ENCODE measurements at places on chromosomes 4 and X.

DNA sequence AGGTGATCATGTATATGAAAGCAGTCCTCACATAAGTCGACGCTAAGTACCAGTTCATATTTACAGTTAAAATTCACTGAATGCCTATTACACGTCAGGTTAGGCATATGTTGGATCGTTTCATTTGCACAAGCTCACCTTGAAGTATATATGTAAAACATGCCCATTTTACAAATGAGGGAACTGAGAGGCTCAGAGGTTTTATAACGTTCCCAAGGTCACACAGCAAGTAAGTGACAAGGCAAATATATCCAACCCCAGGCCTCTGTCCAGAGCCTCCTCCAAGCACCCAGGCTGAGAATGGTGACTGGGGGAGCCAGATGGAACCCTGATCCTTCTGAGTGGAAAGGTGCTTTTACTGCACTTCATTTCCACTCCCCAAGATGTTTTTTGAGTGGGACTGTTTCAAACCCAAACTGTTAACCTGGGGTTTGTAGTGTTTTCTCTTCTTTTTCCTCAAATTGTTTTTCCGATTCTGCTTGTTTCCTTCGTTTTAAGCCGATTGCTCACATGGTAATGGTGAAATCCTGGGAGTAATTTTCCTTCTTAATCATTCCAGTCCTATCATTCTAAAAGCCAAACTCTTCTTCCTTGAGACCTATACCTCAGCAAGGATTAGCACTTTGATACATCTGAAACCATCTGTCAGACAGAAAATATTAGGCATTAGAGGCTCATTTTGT lies 791 bp downstream of the SMIM20 start:
- DNase-seq, result no peak

DNA sequence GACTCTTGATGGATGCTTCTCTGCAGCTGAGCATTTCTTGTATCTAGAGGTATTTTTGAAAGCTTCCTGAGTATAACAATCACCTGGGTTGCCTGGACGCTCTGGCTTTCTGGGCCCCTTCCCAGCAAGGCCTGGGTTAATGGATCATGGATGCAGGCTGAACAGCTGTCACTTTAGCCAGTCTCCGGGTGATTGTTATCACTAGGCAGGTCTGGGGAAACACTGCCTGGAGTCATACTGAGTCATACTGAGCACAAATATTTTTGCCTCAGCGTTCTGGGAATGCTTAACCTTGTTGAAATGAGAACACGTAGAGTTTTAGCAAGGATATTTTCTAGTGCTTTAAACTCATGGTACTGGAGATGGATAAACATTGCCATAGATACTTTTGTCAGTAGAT lies 102.6 kb downstream of the PHEX start:
- no peak for DNase-seq

DNA sequence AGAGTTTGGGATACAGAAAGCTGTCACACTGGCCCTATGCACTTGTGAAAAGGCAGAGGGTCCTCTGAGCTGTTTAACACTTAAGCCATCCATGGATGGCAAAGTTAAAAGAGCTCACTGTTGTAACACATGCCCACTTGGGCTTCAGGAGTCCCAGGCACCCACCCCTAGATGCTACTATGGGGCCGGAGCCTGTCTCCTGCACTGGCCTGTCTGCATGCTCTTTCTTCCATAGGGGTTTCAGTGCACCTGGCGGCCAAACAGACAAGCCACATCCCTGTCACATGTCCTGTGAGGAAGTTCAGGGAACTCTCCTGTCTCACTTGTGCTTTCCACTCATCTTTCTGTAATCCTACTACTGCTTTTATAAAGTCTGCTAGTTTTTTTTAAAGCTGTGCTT lies 2586.0 kb downstream of the PCDH7 start:
- no peak for DNase-seq

- no peak for DNase-seq
These were observed 12.8 kb downstream of the CLDN2 start for GRCh38 chrX:106932960-106933537.

DNA sequence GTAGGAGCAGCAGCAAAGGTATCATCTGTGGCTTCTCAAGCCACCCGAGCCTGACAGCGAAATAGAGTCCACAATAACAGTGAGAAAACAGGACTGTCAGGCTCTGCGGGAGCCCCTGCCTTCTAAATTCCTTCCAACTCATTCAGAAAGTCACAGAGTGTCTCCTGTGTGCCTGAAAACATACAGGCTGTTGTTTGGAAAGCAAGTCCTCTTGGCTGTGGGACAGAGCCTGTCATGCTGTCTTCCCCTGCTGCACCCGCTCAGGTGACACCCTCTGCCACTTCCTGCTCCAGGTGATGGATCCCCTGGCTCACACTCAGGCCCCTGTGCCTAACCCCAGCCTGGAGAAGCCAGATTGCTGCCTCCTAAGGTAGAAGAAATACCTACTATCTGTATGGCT lies 152.3 kb downstream of the RAB28 start:
- DNase-seq, result no peak

DNA sequence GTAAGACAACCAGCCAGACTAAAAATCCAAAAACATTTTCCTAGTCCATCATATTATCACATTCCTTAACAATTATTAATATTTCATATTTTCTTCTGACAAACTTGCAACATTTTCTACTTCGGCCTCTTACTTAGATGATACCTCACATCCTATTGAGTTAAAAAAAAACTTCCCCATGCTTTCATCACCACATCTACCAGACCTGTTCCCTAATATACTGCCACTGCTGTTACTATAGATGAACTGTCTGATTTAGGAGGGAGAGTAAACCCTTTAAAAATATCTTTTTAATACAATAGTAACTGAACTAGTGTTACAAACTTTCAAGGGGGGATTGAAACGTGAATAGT lies 1.5 kb downstream of the FAM200B start:
- no peak for DNase-seq

- DNase-seq, result no peak
These were observed 103.9 kb downstream of the GLUD2 start for GRCh38 chrX:121151293-121151692.

DNA sequence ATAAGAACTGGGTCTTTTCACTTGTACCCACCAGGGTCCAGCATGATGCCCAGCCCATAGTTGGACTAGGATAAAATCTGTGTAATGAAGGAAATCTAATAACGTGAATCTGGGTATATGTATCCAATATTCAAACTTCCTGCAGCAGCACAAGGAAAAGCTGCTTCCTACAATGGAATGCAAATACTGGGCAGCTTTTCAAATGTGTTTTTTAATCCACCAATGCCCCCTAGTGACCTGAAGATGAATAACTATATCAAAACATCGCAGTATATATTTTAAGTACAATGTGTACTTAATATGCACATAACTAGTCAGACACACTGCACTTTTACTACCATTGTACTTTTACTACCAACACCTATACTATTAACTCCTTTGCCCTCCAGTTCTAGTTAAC lies 5.3 kb downstream of the APOO start:
- no peak for DNase-seq

DNA sequence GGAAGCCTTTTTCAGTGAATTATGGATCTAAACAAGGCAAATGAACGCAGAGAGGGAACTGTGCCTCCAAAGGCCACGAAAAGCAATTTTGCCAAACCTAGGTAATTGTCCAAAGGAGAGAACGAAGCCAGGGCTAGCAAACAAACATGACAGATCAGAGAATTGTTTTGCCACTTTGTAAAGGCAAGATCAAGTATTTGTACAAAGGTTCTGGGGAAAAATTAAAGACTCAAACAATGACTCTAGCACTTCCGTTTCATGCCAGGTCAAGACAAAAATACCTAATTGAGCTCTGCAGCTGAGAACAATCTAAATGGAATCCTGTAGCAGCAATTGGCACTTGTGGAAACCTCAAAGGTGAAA lies 8.5 kb downstream of the RBM47 start:
- DNase-seq, result no peak

DNA sequence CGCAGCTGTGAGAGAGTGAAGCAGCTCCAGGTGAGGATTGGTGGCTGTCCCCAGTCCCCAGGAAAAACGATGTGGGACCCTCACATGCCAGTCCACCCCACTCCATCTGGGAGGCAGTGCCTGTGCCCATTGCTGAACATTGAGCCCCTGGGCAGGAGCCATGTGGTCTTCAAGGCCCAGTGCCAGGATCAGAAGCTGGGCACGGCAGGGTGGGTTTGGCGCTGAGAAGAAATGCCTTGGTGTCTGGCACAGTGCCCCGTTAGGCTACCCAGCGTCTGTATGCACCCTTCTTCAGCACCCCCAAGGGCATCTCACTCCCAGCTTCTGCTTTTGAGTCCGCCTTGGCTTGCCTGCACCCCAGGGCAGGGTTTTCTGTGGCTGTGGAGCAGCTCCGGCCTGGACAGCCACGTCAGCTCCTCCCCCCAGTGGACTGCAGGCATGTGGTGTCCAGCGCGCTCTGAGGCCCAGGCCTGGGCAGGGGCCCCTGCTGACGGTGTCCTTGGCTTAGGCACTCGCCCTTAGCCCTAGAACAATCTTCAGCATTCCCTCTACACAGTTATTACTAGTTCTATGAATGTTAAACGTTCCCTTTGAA lies 28.6 kb downstream of the RGS12 start:
- DNase-seq, result no peak

DNA sequence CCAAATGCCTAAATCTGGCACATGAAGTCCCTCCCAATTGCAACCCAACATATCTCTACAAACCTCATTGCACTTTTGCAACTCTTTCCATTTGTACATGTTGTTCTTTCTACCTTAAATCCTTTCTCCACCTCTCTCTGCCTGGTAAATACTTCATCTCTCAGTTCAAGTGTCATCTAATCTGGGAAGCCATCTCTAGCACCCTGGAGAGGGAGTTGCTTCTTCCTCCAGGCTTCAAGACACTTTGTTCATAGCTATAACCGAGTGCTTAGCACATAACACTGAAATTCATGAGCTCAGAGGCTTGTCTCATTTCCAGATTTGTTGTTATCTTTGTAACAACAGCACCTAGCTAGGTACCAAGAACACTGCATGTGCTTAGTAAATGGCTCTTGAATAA lies 114.8 kb upstream of the NAP1L5 start:
- DNase-seq, result no peak

DNA sequence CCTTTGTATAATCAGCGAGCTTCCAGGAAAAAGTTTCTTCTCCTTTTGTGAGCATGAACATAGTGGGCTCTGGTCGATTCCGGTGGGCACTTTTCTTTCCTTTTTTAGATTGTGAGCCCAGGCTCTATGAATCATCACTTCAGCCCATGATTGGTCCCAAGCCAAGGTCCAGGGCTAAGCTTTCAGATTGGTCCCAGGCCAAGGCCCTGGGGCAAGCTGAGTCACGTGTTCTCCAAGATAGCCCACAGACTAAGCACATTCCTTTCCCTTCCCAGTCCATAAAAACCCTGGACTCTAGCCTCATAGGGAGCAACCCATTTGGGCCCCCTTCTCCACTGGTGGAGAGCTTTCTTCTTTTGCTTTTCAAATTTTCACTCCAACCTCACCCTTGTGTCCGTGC lies 430.5 kb downstream of the NAP1L3 start:
- DNase-seq, result no peak

DNA sequence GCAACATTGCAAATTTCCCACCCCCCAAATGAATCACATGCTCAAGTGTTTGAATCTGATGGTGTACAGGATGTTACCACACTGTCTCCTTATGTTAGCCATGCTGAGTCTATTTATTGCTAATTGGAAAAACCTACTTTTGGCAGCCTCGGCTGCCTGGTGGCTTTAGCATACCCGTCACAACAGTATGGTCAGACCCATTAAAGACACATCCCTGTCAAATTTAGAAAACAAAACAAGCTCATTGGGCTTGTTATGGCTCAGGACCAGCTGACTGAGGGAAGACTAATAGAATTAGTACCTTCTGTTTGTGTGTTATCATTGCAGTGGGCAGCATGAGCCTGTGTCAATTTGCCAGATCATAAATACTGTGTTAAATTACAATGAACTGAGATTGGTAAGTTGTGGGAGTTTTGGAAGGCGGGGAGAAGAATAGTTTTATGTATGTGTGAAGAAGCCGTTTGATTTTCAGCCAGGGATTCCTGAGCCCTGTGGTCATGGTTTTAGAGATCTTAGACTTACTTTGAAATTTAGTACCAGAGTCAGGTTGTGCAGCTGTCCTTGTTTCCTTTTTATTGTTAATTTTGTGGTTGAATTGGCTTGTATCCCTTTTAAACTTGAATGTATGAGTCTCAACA lies 66.8 kb downstream of the POLA1 start:
- no peak for DNase-seq

- no peak for DNase-seq
These were observed 105.1 kb upstream of the GRID2 start for GRCh38 chr4:92198711-92199110.

DNA sequence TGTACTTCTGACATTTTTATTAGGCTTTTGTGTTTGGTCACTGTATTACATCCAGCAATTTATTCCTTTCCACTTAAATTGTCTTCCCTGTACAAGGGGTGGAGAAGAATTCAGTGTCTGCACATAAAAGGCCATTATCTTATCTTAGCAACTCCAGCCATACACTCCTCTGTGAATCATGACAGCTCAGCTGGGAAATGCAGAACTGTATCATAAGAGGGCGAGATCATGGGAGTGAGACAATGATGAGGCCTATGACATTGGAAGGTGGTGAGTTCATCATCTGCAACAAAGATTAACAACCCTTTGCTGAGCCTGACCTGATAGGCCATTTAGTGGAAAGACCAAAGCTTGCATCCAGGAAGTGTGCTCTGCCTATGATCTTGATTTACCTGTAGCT lies 33.3 kb downstream of the SLIT2 start:
- no peak for DNase-seq

GRCh38 chrX:100410901-100411801 lies 1.1 kb upstream of the PCDH19 start:
- DNase-seq, result no peak

DNA sequence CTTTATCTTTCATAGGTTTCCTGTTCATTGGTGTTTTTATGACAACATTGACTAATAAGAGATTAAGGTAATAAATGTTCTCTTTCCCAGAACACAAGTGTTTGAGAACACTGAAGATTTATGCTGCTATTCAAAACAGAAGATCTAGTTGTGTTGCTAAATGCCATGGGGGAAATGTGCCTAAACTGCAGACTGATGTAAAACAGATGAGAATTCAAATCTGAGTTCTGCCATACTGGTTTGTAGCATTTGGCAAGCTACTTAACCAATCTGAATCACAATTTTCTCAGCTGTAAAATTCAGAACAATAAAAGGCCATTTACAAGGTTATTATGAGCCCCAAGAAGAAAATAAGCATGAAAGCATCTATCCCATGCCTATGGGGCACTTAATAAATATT lies 2.3 kb downstream of the SLC10A6 start:
- no peak for DNase-seq

Data from activated naive CD4-positive, alpha-beta T cell treated with anti-CD3 and anti-CD28 coated beads, Interleukin-2, amount 50 U/mL, for 72 hours (primary cell).